ENCODE measurements at places on chromosomes 7 and 10.

- DNase-seq: no peak
These were observed 389.1 kb downstream of the XPNPEP1 start for GRCh38 chr10:109534193-109534592.

DNA sequence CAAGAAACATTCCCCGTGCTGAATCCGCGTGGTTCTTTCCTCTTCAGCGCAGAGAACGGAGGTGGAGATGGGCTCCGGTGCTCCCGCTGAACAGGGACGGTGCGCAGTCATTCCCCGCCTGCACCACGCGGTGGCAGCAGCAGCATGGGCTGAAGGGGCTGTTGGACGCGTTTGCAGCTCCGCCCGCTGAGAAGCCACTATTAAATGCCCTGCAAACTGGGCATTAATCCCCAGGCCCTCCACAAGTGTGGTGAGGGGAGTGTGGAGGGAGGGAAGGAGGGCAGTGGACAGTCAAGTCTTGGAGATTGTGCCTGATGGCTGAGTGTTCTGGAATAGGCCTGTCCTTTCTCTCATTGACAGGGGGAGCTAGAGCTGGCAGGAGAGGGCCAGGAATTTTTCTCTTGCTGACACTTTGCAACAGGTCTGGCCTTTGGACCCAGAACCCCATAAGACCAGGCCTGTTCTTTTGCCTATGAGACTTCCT lies 240.2 kb upstream of the INHBA start:
- DNase-seq: peak; percentile 72

GRCh38 chr10:32112055-32112454 lies 55.8 kb upstream of the KIF5B start:
- DNase-seq: no peak

DNA sequence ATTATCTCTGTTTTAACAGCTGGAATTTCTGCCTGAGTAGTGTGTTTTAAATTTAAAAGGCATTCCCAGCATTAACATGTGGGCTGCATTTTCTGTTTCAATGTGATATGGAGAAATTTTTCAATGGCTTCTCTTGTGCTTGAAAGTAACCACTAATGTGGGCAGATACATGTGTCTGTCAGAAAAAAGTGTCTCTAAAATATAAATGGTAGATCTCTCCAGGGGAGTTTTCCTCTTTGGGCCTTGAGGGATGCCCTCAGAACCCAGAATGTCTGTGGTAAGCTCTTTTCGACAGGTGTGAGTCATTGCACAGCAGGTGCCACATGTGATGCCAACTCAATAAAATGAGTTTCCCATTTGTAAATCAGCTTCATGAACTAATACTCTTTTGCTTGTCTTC lies 221.1 kb downstream of the SEMA3E start:
- DNase-seq: no peak

GRCh38 chr10:23978317-23978716 lies 230.6 kb upstream of the KIAA1217 start:
- no peak for DNase-seq

- DNase-seq: no peak
These were observed 70.7 kb upstream of the NPY start for GRCh38 chr7:24213311-24213710.

DNA sequence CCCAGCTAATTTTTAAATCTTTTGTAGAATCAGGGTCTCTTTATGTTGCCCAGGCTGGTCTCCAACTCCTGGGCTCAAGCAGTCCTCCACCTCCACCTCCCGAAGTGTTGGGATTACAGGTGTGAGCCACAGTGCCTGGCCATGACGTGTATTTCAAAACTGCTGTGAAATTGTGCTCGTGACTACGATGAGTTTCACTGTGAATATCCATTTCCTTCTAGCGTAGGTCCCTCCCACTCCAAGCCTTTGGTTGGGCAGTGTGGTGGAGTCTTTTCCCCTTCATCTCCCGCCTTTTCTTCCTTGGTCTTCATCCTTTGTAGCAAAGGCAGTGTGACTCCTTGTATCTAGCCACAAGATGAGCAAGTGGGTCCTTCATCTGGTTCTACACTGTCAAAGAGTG lies 56.2 kb downstream of the CUL1 start:
- DNase-seq: no peak

DNA sequence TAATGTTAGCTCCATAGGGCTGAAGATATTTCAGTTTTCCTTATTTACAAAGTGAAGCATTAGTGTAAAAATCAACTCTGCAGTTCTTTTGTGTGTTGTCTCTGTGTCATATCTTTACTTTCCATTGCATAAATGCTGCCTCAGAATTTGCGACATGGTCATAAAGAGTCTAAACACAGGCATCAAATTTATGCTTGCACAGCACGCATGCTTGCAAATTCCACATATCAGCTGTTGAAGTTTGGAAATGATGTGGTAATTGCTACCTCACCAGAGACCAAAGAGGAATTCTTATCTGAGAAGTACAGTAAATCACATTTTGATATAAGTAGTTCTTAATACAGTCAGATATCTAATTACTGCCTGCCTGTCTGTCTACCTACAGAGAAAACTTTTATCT lies 348.2 kb upstream of the GRM3 start:
- DNase-seq: no peak

GRCh38 chr10:86940677-86941076 lies 16.7 kb downstream of the MMRN2 start:
- peak; percentile 16 for DNase-seq

GRCh38 chr10:85795460-85795859 lies 571.1 kb downstream of the GRID1 start:
- DNase-seq: no peak

DNA sequence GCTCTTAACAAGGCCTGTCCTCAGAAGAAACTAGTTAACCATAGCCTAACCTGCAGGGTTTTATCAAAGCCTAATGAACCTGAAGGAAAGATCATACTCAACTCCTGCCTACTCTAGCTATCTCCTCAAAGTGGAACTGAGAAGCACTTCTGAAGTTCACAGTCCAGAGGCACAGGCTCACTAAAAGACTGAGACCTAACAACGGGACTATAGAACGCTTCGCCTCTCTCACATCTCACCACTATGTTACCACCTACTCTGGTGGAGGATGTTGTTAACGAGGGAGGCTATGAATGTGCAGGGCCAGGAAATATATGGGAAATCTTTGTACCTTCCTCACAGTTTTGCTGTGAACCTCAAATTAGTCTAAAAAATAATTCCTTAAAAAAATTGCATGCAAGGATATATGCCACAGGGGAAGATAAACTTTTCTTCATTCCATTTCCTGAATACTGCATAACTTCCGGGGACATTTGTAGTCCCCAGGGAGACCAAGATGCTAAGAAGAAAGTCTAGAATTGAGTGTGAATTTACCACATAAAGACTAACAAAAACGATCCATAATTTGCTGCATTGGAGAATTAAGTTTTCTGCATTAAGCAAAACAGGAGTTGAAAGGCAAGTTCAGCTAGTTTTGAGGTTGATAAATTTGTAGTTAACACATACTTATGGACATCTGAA lies 21.6 kb downstream of the LIPJ start:
- no peak for DNase-seq

GRCh38 chr7:28061824-28062196 lies 118.8 kb downstream of the JAZF1 start:
- no peak for DNase-seq

DNA sequence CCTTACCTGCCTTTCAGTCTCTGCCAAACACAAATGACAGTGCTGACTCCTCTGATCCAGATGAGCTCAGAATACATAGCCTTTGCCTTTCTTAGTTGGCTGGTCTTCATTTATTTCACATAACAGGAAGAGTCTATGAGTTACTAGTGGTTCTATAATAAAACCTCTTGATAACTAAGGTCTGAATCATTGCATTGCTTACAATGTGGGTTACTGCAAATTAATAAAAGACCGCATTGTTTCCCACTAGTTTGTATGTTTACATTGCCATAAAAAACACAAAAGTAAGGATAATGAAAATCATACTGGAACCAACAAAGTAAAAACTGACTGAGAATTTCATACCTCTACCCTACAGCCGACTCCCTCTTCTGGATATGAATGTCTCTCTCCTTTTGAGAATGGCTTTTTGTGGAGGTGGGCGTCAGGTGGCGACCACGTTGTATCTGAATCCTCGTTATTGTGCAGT lies 62.0 kb upstream of the AKR1E2 start:
- no peak for DNase-seq

- peak; percentile 22 for DNase-seq
These were observed 47.7 kb downstream of the LYZL2 start for GRCh38 chr10:30581779-30582380.
